ENCODE measurements at places on chromosomes 6 and 20. TPM values are rescaled to one million over a fixed set of nuclear protein-coding genes. Genes with fewer than 3 reads are reported as not detected.

The LAMA5 gene
- total RNA-seq = 86.4 TPM

The SLC17A9 gene
- total RNA-seq = 0.27 TPM

The TMEM74B gene
- 18.3 TPM for total RNA-seq

The BNIP5 gene
- not detected for total RNA-seq

The TMC2 gene
- total RNA-seq = not detected

The ERVFRD-1 gene
- total RNA-seq = 0.04 TPM

The KCNS1 gene
- total RNA-seq = not detected

The HCRTR2 gene
- total RNA-seq = not detected

GRCh38 chr6:151075527-151075926 is 164.2 kb upstream of the AKAP12 start:
- no peak overlapping the region for H3K27ac ChIP-seq
- H3K36me3 ChIP-seq = 0 out of 3 replicates have a peak, but pooled peaks cover 5% of the 10 kb centered on the region
- H3K4me1 ChIP-seq = no peaks in the 10 kb centered on the region

GRCh38 chr6:63589952-63590411 is 17.7 kb downstream of the LOC128125822 start:
- no peaks in the 10 kb centered on the region for H3K27me3 ChIP-seq
- H3K4me3 ChIP-seq = no peak overlapping the region
- no peak for DNase-seq
- H3K36me3 ChIP-seq = no peaks in the 10 kb centered on the region
- no peak overlapping the region for H3K27ac ChIP-seq

DNA sequence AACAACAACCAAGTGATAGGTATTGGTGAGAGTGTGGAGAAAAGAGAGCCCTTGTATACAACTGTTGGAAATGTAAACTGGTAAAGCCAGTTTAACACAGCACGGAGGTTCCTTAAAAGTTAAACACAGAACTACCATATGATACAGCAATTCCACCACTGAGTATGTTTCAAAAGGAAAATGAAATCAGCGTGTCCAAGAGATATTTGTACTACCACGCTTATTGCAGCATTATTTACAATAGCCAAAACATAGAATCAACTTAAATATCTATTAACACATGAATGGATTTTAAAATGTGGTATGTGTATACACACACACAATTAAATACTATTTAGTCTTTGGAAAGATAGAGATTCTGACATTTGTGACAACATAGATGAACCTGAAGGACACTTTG is 1.1 kb downstream of the PTCHD4 start:
- H3K4me1 ChIP-seq = no peaks in the 10 kb centered on the region
- DNase-seq = no peak
- no peak overlapping the region for H3K27ac ChIP-seq
- no peak overlapping the region for H3K4me3 ChIP-seq
- H3K36me3 ChIP-seq = no peaks in the 10 kb centered on the region
- no peaks in the 10 kb centered on the region for H3K27me3 ChIP-seq

DNA sequence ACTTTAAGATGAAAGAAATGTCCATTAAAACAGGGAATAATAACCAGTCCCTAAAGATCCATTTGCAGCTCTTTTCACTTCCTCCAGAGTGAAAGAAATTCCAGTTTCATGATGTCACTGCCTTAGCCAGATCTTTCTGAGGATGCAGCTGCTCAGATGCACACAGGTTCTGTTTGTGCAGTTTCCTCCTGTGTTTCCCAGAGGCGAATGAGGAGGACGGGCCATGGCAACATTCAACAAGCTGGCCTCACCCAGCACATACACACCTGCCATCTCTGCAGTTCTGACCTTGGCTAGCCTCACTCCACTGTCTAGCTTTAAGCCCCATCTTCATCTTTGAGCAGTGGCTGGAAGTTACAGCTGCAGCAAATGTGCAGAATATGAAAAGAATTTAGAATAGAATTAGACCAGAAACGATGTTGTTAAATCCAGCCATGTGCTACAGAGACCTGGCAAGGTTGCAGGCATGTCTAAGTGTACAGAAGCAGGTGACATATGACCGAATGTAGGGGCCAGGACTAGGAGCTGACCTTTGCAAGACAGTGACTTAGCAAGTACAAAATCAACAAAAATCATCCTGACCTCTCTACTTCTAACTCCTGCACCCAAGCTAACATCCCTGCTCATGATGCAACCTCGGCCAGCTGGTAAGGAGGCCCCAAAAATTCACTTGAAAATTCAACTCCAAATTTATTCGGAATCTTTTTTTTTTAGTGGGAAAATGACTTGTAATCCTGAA is 35.0 kb downstream of the FAM50B start:
- no peaks in the 10 kb centered on the region for H3K4me1 ChIP-seq
- no peak overlapping the region for H3K4me3 ChIP-seq

DNA sequence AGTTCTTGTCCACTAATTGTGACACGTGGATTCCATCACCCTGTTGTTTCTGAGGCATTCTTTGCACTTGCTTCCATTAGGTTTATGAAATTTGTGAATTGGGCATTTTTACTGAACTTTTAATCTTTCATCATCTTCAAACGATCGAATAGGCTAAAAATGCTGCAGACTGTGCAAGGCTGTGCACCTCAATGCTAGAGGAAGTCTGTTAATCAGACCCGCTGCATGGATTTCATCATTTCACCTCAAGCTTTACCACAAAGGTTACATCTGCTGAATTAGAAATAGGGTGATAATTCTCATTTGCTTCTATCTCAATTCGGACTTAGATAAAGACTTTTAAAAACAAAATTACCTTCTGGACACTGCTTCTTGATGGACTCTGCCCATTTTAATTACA is 27.8 kb upstream of the F13A1 start:
- no peaks in the 10 kb centered on the region for H3K36me3 ChIP-seq
- H3K27me3 ChIP-seq = no peaks in the 10 kb centered on the region
- H3K4me1 ChIP-seq = no peaks in the 10 kb centered on the region
- H3K4me3 ChIP-seq = no peak overlapping the region
- no peak for DNase-seq

- no peak for DNase-seq
- no peak overlapping the region for H3K27ac ChIP-seq
- H3K27me3 ChIP-seq = peaks cover 19% of the 10 kb centered on the region
- no peak overlapping the region for H3K4me3 ChIP-seq
Measured at GRCh38 chr20:54152227-54153040, 21.4 kb downstream of the CYP24A1 start.

- H3K4me3 ChIP-seq = no peak overlapping the region
- no peaks in the 10 kb centered on the region for H3K27me3 ChIP-seq
- H3K27ac ChIP-seq = no peak overlapping the region
- DNase-seq = no peak
Measured at GRCh38 chr20:63589261-63590217, 15.5 kb upstream of the HELZ2 start.

DNA sequence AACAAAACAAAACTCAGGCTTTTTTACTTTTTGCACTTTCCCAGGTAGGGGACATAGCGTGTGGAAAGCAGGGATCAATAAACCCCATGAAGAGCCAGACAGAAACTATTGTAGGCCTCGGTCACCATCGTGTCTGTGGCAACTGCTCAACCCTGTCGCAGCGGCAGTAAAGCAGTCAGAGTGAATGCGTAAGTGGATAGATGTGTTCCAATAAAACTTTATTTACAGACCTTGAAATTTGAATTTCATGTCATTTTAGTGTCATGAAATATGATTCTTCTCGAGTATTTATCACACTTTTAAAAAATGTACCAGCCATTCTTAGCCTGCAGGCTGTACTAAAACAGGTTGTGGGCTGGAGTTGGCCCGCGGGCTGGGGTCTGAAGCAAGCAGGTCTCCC is 14.5 kb downstream of the BMP7 start:
- H3K4me1 ChIP-seq = peaks cover 7% of the 10 kb centered on the region
- H3K27ac ChIP-seq = no peak overlapping the region
- no peak overlapping the region for H3K4me3 ChIP-seq
- H3K27me3 ChIP-seq = peaks cover 7% of the 10 kb centered on the region
- H3K36me3 ChIP-seq = no peaks in the 10 kb centered on the region

GRCh38 chr6:42555477-42556457 is 8.1 kb upstream of the UBR2 start:
- no peak overlapping the region for H3K27ac ChIP-seq
- DNase-seq = no peak
- H3K36me3 ChIP-seq = no peaks in the 10 kb centered on the region
- peaks cover 5% of the 10 kb centered on the region for H3K4me1 ChIP-seq

- H3K4me1 ChIP-seq = no peaks in the 10 kb centered on the region
- no peaks in the 10 kb centered on the region for H3K27me3 ChIP-seq
- no peak overlapping the region for H3K4me3 ChIP-seq
- no peak for DNase-seq
- H3K36me3 ChIP-seq = no peaks in the 10 kb centered on the region
Measured at GRCh38 chr20:43809206-43809819, 82.5 kb upstream of the GTSF1L start.

- H3K27ac ChIP-seq = no peak overlapping the region
- no peak overlapping the region for H3K4me3 ChIP-seq
- no peaks in the 10 kb centered on the region for H3K36me3 ChIP-seq
Measured at GRCh38 chr6:19424853-19425252, 412.3 kb upstream of the ID4 start.

- H3K36me3 ChIP-seq = peaks cover 50% of the 10 kb centered on the region
- peak overlapping the region; percentile 96 for H3K4me3 ChIP-seq
- DNase-seq = no peak
- peak overlapping the region; percentile 89 for H3K27ac ChIP-seq
- H3K4me1 ChIP-seq = peaks cover 15% of the 10 kb centered on the region
Measured at GRCh38 chr6:170583756-170584180, 669 bp downstream of the PDCD2 start.

DNA sequence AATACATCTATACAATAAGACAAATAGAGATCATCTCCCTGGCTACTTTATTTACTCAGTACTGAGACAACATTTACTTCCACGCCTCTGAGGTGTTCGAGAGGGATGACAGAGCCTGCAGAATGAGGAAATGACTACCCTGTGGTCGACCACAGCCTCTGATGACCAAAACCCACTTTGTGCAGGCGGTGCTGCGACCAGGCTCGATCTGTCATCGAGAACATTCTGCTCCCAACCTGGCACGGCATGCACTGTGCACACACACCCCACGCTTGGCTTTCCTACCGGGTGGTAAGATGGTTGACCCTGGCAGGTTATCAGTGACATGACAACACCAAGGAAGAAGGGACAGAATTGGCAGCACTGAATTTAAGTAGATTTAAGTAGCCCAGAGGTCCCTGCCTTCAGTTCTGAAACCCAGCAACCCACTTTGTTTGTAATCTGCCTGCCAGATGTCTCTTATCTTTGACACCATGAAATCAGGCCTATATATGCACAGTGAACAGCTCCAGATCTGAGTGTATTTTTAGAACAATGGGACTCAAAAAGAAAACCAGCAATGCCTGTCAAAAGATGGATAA is 42.6 kb downstream of the TTI1 start:
- peaks cover 93% of the 10 kb centered on the region for H3K36me3 ChIP-seq
- DNase-seq = peak; percentile 42
- H3K4me1 ChIP-seq = peaks cover 8% of the 10 kb centered on the region

DNA sequence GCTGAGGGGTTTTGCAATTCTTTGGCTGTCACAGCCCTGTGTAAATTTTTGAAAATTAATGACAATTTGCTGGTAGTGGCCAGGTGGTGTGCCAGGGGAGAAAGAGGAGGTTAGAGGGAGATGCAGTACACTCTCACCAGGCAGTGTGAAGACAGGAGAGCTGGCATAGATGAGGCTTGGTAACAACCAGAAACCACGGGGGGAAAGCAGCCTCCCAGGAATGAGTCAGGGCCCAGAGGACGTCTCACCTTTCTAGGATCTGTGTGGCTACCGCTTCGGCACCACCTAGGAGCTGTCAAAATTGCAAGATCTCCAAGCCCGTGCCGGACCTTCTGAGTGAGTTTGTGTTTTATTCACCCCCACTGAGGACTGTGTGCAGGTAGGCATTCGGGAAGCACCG is 171.4 kb downstream of the PACRG start:
- H3K36me3 ChIP-seq = no peaks in the 10 kb centered on the region
- no peaks in the 10 kb centered on the region for H3K4me1 ChIP-seq
- H3K27ac ChIP-seq = no peak overlapping the region
- no peak overlapping the region for H3K4me3 ChIP-seq

DNA sequence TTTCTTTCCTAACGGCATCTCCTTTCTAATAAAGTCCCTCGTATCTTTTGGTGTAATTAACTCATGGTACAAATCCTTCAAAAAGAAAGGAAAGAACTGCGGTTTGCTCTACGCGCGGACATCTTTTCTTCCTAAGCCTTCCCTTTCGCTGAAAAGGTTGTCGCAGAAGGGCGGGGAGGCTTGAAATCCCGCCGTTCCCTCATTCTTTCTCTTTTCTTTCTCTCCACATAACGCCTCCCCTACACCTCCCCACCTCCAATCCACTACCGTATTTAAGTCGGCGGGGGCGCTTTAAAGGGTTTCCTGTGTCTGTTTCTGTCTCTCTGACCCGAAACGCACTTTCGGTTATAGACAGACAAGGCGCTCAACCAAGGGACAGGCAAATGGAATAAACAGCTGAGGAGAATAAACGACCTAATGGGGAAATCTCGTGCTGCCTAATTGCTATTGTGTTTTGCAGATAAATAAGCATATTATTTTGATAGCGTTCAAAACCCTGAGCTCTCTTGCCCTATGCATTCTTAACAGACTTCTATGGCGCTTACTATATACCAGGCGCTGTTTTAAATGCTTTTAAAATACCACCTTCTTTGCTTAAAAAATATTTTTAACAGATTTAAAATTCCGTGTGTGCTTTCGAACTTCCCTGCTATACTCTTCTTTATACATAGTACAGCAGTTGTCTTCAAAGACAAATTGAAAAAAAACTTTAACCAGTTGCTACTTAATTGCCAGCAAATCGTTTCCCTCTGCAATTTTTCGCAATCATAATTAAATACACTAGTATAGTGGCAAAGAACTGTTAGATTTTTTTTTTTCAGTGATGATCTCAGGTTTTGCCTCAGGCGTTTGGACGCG is 2.5 kb upstream of the HEY2 start:
- no peak overlapping the region for H3K27ac ChIP-seq
- peak; percentile 58 for DNase-seq
- no peaks in the 10 kb centered on the region for H3K36me3 ChIP-seq
- peaks cover 55% of the 10 kb centered on the region for H3K27me3 ChIP-seq
- H3K4me1 ChIP-seq = peaks cover 28% of the 10 kb centered on the region

GRCh38 chr20:50220093-50220893 is 29.7 kb downstream of the CEBPB start:
- peaks cover 7% of the 10 kb centered on the region for H3K27me3 ChIP-seq
- no peak overlapping the region for H3K27ac ChIP-seq
- H3K36me3 ChIP-seq = no peaks in the 10 kb centered on the region
- no peak for DNase-seq
- peaks cover 12% of the 10 kb centered on the region for H3K4me1 ChIP-seq

DNA sequence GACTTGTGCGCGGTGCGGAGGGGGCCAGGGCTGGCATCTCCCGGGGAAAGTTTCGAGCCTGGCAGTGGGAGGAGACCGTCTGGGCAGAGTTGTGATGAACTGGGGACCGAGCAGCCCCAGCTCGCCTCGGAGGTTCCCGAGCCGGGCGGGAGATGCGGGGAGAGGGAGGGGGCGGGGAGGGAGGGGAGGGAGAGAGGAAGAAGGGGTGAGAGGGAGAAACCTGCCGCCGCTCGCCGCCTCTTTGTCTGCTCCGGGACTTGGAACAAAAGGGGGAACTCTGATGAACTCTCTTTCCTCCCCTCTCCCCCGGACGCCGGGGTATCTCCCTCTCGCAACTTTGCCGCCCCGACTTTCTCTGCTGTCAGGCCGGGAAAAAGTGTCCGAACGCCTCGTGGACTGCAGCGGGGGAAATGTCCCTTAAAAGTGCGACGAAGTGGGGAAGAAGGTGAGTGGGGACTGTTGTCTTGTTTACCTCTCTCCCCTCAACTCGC is 72.7 kb downstream of the SOX4 start:
- H3K27me3 ChIP-seq = peaks cover 34% of the 10 kb centered on the region
- H3K27ac ChIP-seq = no peak overlapping the region
- no peak for DNase-seq
- no peaks in the 10 kb centered on the region for H3K4me1 ChIP-seq

- H3K27ac ChIP-seq = no peak overlapping the region
- H3K4me1 ChIP-seq = no peaks in the 10 kb centered on the region
- peaks cover 14% of the 10 kb centered on the region for H3K27me3 ChIP-seq
Measured at GRCh38 chr6:166608774-166609173, 18.3 kb downstream of the RPS6KA2 start.

Measured in K562 (cell line).